ENCODE measurements at places on chromosomes 5 and 9. TPM values are rescaled to one million over a fixed set of nuclear protein-coding genes. Genes with fewer than 3 reads are reported as not detected.

Gene ANKRD34B
- 0.41 TPM for total RNA-seq

DNA sequence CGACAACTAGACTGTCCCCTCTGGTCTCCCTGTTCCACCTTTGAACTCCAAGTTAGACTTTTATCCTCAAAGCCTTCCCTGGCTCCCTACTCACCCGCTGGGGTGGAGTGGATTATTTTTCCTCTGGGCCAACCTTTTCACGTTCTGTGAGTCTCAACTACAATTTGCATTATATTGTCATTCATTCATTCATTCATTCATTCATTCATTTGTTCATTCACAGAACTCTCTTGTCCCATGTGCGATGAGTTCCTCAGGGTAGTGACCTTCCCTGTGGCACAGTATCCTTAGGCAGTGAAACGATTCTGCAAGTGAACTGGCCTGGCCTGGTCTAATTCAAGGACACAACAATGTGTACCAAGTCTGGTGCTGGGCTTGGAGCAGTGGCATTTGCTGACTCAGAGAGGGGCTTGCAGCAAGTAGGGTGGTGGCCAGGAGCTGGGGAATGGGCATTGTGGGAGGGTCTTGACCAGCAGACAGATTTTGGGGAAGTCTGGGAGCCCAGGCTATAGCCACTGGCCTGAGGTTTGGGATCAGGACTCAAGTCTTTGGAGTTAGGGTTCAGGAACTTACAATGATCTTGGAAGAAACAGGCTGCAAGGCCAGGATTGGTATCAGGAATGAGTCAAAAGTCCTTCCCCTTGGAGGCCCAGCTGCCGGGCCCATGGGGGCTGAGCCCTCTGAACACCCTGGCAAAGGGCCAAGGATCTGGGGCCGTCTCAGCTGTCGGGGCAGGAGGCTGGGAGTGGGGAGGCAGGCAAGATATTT is 37.2 kb upstream of the COL15A1 start:
- no peak for DNase-seq

- no peak for DNase-seq
These were observed 274.4 kb downstream of the CSNK1G3 start for GRCh38 chr5:123786411-123786810.

- DNase-seq: no peak
These were observed 209.4 kb downstream of the GLIS3 start for GRCh38 chr9:4090491-4090890.

GRCh38 chr5:112016980-112017379 is 260.0 kb upstream of the NREP start:
- no peak for DNase-seq

Gene MAP1B
- 490 TPM for total RNA-seq

- no peak for DNase-seq
These were observed 41.6 kb downstream of the CDK5RAP2 start for GRCh38 chr9:120538339-120538738.

- DNase-seq: peak; percentile 36
These were observed 50.1 kb upstream of the SMAD5 start for GRCh38 chr5:136082390-136083193.

DNA sequence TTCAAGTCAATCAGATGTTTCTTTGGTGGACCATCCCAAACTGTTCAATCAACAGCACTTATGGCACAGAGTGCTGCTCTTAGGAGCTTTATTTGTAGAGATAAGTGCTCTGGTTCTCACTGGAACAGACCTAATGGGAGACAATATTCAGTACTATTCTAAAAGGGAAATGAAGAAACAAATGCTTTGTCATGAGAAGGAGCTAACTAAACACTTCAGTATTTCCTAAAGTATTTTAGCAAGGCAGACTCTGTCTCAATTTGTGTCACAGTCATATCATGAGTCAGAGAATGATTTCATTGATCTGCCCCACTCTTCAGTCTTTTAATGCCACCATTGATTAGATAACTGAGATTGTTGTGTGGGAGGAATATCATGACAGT is 175.3 kb downstream of the SLF1 start:
- no peak for DNase-seq

Gene SLC45A2
- total RNA-seq: 0.41 TPM

DNA sequence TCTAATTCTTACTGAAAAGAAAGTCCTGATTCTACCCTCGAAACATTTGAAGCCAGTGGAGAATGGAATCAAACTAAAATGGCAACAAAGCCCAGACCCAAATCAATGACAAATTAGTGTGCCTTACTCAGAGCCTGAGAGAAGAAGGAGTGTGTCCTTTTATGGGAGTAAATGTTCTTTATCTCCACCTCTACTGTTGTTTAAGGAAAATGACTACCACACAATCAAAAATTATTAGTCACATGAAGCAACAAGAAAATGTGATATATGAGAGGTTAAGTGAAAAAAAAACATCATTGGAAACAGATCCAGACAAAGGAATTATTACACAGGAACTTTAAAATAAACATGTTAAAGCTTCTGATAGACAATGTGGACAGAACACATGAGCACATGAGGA is 49.7 kb upstream of the FOXB2 start:
- DNase-seq: no peak

Gene DIAPH1
- total RNA-seq: 22.4 TPM

DNA sequence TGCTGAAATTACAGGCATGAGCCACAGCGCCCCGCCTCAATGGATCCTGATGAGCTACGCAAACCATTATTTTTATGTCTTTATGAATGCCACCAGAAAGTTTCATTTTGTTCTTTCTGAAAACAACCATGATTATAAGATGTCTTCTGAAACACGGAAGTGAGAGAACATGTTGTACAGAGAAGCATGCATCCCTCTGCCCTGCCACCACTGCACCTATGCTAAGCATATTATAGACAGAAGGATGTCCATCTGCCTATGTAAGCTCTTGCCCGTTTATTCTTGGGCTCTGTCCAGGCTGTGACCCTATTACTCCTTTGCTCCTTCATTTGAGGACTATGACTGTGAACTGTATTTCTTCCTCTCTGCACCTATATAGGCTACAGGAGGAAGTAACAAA is 74.3 kb downstream of the GRAMD2B start:
- DNase-seq: no peak

- no peak for DNase-seq
These were observed 69.5 kb downstream of the GRIA1 start for GRCh38 chr5:153559926-153560325.

GRCh38 chr5:2492476-2492875 is 259.0 kb downstream of the IRX2 start:
- DNase-seq: no peak

GRCh38 chr9:77944556-77945243 is 86.9 kb downstream of the GNAQ start:
- peak; percentile 10 for DNase-seq

DNA sequence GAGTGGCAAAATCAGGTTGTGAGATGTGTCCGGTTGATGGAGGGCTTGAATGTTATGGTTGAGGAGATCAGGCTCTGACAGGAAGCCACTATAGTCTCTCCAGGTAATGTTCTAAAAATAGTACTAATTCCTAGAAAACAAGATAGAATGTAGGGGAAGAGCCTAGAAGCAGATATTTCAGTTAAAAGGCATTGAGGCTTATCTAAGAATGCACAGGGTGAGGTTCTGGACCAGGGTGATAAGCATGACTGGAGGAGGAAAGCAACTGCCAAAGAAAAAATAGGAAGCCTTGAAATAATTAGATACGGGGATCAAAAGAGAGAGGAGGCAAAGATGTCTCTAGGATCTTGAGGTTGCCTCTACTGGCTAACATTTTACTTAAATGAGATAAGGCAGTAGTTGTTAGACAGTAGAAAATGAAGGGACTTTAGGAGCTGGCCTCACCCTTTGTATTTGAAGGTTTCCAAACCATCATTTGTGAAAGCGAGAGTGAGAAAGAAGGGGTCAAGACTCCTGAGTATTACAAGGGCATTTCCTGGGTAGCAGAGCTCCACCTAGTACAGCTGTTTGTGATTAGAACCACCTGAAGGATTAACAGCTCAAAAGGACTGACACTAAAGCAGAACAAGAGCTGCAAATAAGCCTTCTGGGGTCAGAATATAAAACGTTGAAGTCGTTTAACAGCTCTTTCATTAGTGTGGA is 15.4 kb upstream of the ARL15 start:
- no peak for DNase-seq

DNA sequence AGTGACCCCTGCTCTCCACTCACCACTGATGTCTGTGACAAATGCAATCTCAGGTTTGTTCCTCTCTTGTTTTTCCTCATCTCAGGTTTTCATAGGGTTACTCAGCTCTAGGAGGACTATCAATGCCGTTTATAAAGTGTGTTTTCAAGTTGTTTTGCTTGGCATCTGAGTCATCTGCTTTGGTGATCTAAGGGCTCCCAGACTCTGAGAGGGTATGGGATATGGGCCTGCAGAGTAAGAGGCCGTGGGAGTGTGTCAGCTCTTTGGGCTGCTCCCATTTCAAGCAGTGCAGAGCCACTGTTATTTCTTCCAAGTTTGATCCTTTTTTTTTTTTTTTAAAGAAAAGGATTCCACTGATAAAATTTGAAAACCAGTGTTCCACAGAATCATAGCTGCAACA is 46.3 kb downstream of the NNT start:
- no peak for DNase-seq

Gene NMUR2
- total RNA-seq: not detected

GRCh38 chr9:83081846-83082245 is 18.9 kb upstream of the RASEF start:
- no peak for DNase-seq

Gene DRD1
- total RNA-seq: 18.3 TPM

DNA sequence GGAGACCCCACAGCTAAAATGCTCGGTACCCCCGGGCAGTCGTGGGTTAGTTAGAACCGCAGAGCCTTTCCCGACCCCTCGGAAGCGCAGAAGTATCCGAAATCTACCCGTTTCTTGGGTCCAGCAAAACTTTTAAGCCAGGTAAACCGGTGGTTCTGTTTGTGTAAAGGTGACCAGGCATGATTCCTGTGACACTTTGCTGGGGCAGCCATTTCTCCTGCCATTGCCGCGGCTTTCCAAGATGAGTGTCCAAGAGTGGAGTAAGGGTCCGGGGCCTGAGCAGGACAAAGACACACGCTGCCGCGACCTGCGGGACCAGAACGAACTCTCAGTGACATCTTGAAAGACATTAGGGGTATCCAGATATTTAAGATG is 655 bp downstream of the MARVELD2 start:
- DNase-seq: no peak

DNA sequence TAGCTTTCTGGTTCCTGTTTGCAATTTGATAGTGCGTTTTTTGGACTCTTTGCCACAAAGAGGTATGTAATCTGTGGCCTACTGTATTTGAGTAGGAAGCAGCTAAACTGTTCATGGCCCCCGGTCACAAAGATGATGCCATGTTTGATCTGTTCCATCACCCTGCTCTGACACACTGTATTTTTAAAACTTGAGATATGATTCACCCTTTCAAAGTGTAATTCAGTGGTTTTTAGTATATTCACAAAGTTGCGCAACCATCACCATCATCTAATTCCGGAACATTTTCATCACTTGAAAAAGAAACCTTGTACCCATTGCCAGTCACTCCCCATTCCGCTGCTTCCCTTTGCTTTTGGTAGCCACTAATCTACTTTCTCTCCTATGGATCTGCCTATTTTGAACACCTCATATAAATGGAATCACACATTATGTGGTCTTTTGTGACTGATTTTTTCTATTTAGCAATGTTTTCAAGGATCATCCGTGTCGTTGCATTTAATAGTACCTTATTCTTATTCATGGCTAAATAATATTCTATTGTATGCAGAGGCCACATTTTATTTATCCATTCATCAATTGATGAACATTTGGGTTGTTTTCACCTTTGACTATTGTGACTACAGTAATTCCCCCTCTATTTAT is 141.6 kb downstream of the NR3C1 start:
- DNase-seq: no peak

GRCh38 chr9:89354471-89354870 is 36.2 kb downstream of the SECISBP2 start:
- DNase-seq: no peak
